ENCODE measurements at places on chromosomes 5 and 9.

DNA sequence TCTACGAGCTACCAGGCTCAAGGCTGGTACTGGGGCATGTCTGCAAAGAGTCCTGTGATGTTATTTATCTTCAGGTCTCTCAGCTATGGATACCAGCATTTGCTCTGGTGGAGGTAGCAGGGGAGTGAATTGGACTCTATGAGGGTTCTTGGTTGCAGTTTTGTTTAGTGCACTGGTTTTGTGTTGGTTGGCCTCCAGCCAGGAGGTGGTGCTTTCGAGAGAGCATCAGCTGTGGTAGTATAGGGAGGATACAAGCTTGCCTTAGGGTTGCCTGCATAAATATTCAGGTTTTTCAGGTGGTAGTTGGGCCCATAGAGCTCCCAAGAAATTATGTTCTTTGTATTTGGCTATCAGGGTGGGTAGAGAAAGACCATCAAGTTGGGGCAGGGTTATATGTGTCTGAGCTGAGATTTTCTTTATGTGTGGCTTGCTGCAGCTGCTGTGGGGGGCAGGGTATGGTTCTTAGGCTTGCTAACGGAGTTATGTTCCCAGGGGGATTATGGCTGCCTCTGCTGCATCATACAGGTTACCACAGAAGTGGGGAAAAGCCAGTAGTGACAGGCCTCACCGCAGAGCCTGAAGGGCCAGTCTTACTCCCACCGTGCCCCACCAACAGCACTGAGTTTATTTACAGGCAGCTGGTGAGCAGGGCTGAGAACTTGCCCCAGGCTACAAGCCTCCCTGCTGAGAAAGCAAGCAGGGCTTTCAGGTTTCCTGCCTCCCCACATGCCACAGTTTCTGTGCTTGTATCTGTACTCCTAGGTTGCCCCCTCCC, 9.7 kb upstream of the RIOK2 start:
- DNase-seq = no peak

GRCh38 chr9:99561509-99561917, 260.2 kb upstream of the NR4A3 start:
- DNase-seq = peak; percentile 13

- DNase-seq = no peak
Observed at GRCh38 chr9:27033815-27034403, 28.4 kb upstream of the LRRC19 start.

- DNase-seq = no peak
Observed at GRCh38 chr9:83334320-83334719, 203.9 kb downstream of the FRMD3 start.

DNA sequence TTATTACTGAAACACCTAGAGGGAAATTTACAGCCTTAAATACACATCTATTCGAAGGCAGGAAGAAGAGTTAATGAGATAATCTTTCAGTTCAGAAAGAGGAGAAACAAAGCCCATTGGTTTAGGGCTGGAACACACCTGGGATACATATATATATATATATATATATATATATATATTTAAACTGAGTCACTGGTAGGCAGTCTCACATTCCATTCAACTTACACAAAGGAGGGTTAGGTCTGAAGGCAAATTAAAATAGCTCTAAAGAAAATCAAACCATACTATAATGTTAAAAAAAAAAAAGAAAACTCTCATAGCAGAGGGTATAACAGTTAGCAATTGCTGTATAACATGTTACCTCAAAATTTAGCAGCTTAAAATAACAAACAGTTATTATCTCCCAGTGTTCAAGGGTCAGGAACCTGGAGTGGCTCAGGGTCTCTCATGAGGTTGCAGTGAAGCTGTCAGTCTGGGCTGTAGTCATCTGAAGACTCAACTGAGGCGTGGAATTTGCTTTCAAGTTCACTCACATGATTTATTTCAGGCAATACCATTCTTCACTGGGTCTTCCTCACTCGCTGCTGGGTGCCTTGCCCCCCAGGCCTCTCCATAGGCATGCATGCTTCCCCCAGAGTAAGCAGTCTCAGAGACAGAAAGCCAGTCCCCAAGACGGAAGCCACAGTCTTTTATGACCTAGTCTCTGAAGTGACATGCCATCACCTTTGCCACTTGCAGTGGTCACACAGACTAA, 332.8 kb downstream of the NSG2 start:
- DNase-seq = no peak

DNA sequence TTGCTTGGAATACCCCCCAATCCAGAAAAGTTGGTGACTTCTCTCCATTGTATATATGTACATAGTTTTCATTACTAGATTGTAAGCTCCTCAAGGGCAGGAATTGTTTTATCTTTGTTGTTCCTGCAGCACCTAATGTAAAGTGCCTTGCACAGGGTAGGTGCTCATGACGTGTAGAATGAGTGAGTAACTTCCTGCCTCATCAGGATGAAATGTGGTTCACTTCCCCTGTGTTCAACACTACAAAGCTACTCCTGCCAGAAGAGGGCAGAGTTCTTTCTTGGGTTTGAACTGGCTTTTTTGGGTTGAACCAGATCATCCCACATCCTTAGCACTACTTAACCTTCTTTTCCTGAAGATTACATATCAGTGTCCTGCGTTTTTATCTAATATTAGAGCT, 23.9 kb downstream of the GTF3C4 start:
- DNase-seq = no peak

- no peak for DNase-seq
Observed at GRCh38 chr5:633501-633955, 21.4 kb downstream of the CEP72 start.

DNA sequence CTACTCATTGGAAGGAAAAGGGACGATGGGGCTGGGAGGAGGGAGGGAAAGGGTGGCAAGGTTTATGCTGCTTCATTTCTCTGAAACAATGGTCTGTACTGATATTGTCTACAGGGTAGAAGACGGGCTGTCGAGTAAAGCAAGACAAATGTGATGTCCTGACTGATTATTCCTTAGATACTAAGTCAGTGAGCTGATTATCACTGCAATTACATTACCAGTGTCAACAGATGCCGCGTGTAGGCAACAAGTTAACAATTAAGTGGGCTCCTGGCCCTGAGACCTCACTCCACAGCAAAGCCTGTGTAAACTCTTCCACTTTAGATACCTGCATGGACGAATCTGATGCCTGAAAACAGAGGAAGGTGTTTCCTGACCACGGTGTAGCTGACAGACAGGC, 602.8 kb downstream of the IRX1 start:
- no peak for DNase-seq

GRCh38 chr9:135519179-135519971, 1.9 kb upstream of the LCN1 start:
- DNase-seq = no peak

DNA sequence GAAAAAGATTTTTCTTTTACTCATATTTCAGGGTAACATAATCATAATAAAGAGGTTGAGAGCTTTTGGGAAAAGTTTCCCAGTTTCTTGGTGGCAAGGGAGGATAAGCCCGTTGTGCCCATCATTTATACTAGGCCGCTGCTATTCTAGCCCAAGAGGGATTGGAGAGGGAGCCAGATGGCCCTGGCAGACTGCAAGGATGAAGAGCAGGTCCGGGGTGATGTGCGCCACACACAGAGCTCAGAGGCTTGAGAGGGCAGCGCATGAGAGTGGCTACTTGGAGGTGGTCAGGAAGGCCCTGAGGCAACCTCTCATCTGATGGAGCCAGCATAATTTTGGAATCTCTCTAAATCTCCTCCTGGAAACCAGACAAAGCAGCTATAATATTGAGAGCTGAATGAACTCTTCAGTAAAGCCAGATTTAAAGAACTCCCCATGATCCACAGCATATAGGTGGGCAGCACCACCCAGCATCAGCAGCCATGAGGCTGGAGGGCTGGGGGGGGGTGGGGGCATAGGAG, 110.1 kb downstream of the MED27 start:
- peak; percentile 74 for DNase-seq

DNA sequence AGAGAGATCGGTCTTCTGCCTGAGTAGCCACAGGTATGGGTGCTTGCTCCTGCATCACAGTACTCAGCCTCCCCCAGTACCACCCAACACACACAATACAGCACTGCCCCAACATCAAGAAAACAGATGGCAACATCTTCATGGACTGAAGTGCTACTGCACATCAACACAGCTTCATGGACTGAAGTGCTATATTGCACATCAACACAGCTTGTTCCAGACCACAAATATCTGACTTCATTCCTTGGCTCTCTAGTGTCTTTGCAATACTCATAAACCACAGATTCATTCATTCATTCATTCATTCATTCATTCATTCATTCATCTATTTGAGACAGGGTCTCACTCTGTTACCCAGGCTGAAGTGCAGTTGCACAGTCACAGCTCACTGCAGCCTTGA, 31.1 kb upstream of the PCA3 start:
- DNase-seq = no peak

- DNase-seq = no peak
Observed at GRCh38 chr5:168747987-168748777, 169.0 kb upstream of the PANK3 start.

DNA sequence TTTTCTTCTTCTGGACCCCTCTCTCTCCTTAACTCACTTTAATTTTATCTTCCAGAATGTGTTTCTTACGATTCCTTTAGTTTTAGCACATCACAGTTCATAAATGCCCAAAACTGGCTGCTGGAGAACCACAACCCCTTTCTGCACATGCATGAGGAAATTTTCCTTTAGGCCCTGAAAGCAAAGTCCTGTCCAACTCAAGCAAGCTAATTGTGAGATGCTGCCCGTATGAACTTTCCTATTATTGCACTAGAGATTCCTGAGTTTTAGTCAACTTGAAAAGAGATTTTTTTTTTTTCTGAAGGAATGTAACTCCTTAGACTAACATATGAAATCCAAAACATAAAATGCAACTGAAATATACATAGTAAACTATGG, 52.1 kb upstream of the DAB2 start:
- DNase-seq = no peak

- DNase-seq = no peak
Observed at GRCh38 chr9:110514897-110515296, 64.6 kb downstream of the SVEP1 start.

- no peak for DNase-seq
Observed at GRCh38 chr5:59773294-59773693, 120.2 kb downstream of the PDE4D start.

- DNase-seq = no peak
Observed at GRCh38 chr5:62000646-62001045, 305.4 kb upstream of the KIF2A start.

GRCh38 chr9:129717991-129718390, 34.9 kb downstream of the PTGES start:
- DNase-seq = no peak

DNA sequence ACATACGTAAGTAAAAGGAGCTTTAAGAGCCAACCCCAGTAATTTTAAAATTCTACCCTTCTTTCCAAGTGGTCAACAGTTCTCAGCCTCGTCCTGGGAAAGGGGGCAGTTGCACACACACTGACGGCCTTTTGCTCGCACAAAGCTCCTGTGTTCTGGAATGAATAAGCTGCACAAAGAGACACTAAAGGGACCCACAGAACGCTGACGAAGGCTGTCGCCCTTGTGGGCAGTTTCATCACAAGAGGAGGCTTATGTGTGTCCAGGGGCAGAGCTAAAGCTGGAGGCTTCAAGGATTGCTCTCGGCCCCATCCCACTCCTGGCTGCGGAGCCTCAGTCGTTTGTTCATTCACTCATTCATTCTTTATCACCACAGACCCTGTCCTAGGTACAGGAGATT, 67.0 kb upstream of the NEK6 start:
- DNase-seq = no peak

DNA sequence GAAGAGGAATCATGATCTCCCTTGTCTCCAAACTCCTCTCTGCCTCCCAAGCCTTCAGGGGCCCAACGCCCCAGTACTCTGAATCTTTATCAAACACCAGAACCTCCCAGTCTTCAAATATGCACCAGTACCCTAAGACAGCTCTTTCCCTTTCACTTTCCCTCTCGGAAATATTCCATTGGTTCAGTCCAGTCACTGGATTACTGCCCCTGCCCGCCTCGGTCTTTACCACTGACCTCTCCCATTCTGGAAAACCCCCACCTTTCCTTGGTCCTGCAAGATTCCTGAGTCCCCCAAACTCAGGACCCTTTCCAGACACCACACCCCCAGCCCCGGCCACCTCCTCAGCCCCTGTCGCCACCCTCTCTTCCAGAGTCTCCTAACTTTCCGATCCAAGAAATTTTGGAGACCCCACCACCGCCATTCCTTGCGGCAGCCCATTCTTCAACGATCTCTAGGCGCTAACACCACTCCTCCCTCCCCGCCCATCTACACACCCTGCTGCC, 674 bp downstream of the C5orf15 start:
- no peak for DNase-seq

DNA sequence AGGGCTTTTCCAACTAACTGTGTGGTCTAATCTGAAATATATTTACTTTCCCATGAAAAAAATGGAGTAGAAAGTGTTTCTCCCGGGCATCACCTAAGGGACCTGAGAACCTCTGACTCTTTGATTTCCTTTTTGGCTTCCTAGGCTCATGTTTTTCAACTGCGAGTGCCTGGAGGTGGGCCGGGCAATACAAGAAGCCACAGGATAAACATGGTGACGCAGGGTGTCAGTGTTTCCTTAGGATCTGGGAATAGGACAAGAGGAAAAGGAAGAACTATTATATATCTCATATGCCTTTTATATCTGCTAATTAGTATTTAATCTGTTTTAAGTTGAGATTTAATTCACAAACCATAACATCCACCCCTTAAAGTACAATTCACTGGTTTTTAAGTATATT, 11.4 kb upstream of the LECT2 start:
- DNase-seq = no peak

DNA sequence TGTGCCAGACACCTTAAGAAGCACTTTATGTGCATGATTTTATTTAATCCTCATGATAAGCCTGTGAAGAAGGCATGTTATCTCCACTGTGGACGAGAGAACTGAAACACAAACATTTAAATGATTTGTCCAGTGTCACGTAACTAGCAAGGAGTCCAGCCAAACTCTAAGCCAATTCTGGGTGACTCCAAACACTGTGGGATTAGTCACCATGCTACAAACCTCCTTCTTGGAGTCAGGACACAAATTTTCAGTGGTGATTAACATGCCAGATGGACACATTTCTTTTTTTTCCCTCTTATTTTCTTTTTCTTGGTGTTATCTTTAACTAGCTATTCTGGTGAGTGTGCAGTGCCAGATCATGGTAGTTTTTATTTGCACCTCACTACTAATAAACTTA, 316.8 kb downstream of the NDUFS4 start:
- DNase-seq = no peak

GRCh38 chr9:130583271-130583670, 3.9 kb downstream of the FUBP3 start:
- no peak for DNase-seq

GRCh38 chr5:170865622-170866021, 3.8 kb downstream of the RANBP17 start:
- no peak for DNase-seq

Data from NCI-H524 treated with DMSO at 0.1 percent for 48 hours (cell line).